Prostate gland (tissue), 2 donors: ENCODE measurements at places on chromosomes 3 and 15. TPM values are rescaled to one million over a fixed set of nuclear protein-coding genes. Genes with fewer than 3 reads are reported as not detected.

The C3orf85 gene
- not detected for total RNA-seq

The YEATS2 gene
- total RNA-seq = 24.8 TPM

The CPEB1 gene
- 1.7 TPM for total RNA-seq

The STAC gene
- total RNA-seq = 10.6 TPM

The INKA1 gene
- total RNA-seq = 4.0 TPM

The BBS4 gene
- total RNA-seq = 63.8 TPM

The ADCY5 gene
- total RNA-seq = 69.6 TPM

The ST3GAL6 gene
- 7.1 TPM for total RNA-seq

The TM4SF4 gene
- total RNA-seq = not detected

The FOXB1 gene
- not detected for total RNA-seq

DNA sequence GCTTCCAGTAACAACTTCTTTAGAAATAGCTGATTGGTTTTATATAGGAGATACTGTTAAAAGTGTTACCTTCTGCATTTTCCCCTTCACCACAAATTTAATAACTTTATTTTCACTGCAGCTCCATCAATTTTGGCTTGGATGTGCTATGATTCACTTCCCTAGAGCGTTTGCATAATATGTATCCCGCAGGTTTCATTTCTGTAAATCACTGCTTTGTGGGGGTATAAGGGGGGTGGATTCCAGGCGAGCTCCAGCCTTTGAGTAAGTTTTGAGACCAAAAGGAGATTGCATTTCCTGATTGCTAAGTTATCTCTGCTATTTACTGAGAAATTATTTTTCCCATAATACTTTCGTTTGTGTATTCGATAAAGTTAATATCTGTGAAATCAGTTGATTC, 232.6 kb downstream of the TBL1XR1 start:
- H3K36me3 ChIP-seq = no peaks in the 10 kb centered on the region
- no peak overlapping the region for H3K27ac ChIP-seq
- DNase-seq = no peak
- no peak overlapping the region for H3K4me3 ChIP-seq
- no peaks in the 10 kb centered on the region for H3K27me3 ChIP-seq
- H3K4me1 ChIP-seq = no peaks in the 10 kb centered on the region

DNA sequence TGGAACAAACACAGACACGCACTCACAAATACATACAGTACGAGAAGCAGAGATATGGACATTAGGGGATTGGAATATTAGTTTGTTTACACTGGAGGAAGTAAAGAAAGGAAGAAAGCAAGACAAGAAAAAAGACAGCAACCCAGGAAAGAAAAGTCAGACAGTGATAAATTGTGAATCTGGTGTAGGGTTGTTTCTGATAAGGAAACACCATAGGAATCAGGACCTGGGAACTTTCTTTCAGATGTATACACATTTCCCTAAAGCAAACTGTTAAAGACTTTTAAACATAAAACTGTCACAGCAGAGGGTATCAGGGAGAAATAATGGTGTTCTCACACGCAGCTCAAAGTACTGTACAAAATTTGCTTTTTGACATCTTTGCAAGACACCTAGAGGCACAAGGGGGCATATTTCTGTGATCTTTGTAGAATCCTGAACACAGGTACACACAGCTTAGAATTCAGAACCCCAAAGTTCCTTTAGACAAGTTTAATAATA, 153.7 kb downstream of the TUSC7 start:
- no peak overlapping the region for H3K4me3 ChIP-seq
- H3K27ac ChIP-seq = no peak overlapping the region
- H3K36me3 ChIP-seq = no peaks in the 10 kb centered on the region
- H3K27me3 ChIP-seq = no peaks in the 10 kb centered on the region

GRCh38 chr3:10365791-10366190, 44.9 kb upstream of the SEC13 start:
- DNase-seq = no peak
- no peak overlapping the region for H3K27ac ChIP-seq
- no peaks in the 10 kb centered on the region for H3K4me1 ChIP-seq
- H3K36me3 ChIP-seq = no peaks in the 10 kb centered on the region

GRCh38 chr15:89112341-89112971, 24.2 kb downstream of the ABHD2 start:
- no peak overlapping the region for H3K4me3 ChIP-seq
- H3K4me1 ChIP-seq = peaks cover 39% of the 10 kb centered on the region
- peak overlapping the region; percentile 92 for H3K27ac ChIP-seq
- no peaks in the 10 kb centered on the region for H3K36me3 ChIP-seq
- no peaks in the 10 kb centered on the region for H3K27me3 ChIP-seq

DNA sequence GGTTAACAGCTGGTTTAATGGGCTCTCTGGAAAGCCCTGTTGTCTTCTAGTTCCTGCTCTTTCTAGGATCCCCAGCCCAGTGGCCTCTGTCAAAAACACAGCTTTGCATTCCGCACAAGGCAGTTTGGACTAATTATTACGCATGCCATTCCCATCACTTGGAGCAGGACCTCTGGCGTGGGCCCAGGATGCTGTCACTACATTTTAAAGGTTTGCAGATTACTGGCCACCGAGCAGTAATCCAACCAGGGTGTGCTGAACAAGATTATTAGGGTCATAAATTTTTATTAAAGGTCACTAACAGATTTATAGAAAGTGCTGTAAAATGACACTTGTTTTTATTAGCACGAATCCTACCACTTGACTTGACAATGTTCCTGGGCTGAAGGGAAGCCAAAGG, 143.6 kb upstream of the SLC6A11 start:
- peaks cover 5% of the 10 kb centered on the region for H3K27me3 ChIP-seq
- H3K36me3 ChIP-seq = no peaks in the 10 kb centered on the region
- H3K4me1 ChIP-seq = no peaks in the 10 kb centered on the region
- no peak overlapping the region for H3K27ac ChIP-seq

- no peaks in the 10 kb centered on the region for H3K4me1 ChIP-seq
- H3K36me3 ChIP-seq = no peaks in the 10 kb centered on the region
- H3K27me3 ChIP-seq = no peaks in the 10 kb centered on the region
- no peak overlapping the region for H3K4me3 ChIP-seq
- H3K27ac ChIP-seq = no peak overlapping the region
Measured at GRCh38 chr3:30342318-30343060, 263.9 kb upstream of the TGFBR2 start.

GRCh38 chr3:188253800-188254452, 100.0 kb downstream of the LPP start:
- H3K27me3 ChIP-seq = no peaks in the 10 kb centered on the region
- H3K4me1 ChIP-seq = peaks cover 3% of the 10 kb centered on the region
- H3K27ac ChIP-seq = no peak overlapping the region
- DNase-seq = no peak
- no peaks in the 10 kb centered on the region for H3K36me3 ChIP-seq

GRCh38 chr15:29968895-29969561, 113.7 kb upstream of the GOLGA8J start:
- peak overlapping the region; percentile 18 for H3K4me3 ChIP-seq
- H3K4me1 ChIP-seq = no peaks in the 10 kb centered on the region
- H3K27ac ChIP-seq = no peak overlapping the region
- no peak for DNase-seq
- H3K36me3 ChIP-seq = no peaks in the 10 kb centered on the region

DNA sequence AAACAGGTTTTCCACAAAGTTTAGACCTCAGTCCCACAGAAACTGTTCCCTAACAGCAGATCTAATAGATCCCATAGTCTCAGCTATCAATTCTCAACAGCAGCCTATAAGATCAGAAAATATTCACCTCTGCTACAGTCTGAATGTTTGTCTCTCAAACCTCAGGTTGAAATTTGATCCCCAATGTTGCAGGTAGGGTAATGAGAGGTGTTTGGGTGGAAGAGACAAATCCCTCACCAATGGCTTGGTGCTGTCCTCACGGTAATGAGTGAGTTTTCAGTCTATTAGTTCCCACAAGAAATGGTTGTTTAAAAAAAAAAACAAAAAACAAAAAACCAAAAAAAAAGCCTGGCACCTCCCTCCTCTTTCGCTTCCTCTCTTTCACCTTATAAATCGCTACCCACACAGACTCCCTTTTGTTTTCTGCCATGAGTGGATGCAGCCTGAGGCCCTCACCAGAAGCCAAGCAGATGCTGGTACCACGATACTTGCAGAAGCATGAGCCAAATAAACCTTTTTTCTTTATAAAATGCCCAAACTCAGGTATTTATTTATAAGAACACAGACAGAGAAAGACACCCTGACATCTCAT, 14.2 kb downstream of the ZNF280D start:
- H3K4me1 ChIP-seq = no peaks in the 10 kb centered on the region
- H3K36me3 ChIP-seq = no peaks in the 10 kb centered on the region
- no peaks in the 10 kb centered on the region for H3K27me3 ChIP-seq
- no peak overlapping the region for H3K27ac ChIP-seq
- DNase-seq = no peak
- no peak overlapping the region for H3K4me3 ChIP-seq

DNA sequence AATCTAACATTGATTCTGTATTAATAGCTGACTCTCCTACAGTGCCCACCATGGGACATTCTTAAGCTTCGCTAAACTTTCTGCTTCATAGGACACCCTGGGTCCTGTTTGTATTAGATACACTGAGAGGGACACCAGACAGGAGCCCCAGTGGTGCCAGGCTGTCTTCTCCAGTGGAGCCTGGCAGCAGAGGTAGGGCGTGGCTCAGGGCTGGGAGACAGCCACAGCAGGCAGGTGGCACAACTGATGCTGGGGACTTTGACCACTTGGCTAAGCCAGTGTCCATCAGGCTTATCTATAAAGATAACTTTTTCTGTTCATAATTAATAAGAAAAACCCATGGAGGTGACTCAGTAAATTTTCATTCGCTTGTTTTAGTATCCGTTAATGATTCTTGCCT, 21.8 kb downstream of the NIPA1 start:
- no peak overlapping the region for H3K4me3 ChIP-seq
- H3K36me3 ChIP-seq = no peaks in the 10 kb centered on the region
- H3K4me1 ChIP-seq = no peaks in the 10 kb centered on the region
- H3K27me3 ChIP-seq = no peaks in the 10 kb centered on the region

DNA sequence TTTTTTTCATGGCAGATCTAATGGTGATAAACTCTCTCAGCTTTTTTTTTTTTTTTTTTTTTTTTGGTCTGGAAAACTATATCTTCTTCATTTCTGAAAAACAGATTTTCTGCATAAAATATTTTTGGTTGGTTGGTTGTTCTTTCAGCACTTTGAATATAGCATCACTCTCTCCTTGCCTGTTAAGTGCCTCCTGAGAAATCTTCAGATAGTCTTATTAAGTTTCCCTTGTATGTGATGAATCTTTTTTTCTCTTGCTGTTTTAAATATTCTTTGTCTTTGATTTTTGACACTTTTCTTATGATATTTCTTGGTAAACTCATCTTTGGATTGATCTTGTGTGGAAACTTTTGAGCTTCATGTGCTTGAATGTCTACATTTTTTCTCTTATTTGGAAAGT, 44.2 kb upstream of the OSTN start:
- no peak overlapping the region for H3K27ac ChIP-seq
- no peak overlapping the region for H3K4me3 ChIP-seq
- no peaks in the 10 kb centered on the region for H3K36me3 ChIP-seq
- H3K27me3 ChIP-seq = no peaks in the 10 kb centered on the region
- DNase-seq = no peak

GRCh38 chr3:125398952-125399351, 23.8 kb upstream of the ZNF148 start:
- H3K4me1 ChIP-seq = no peaks in the 10 kb centered on the region
- no peak for DNase-seq
- H3K36me3 ChIP-seq = no peaks in the 10 kb centered on the region
- H3K27ac ChIP-seq = no peak overlapping the region

- no peaks in the 10 kb centered on the region for H3K4me1 ChIP-seq
- no peaks in the 10 kb centered on the region for H3K36me3 ChIP-seq
- peak; percentile 47 for DNase-seq
- H3K4me3 ChIP-seq = no peak overlapping the region
- no peak overlapping the region for H3K27ac ChIP-seq
Measured at GRCh38 chr3:3038201-3038991, 71.8 kb downstream of the IL5RA start.

- no peak overlapping the region for H3K4me3 ChIP-seq
- H3K4me1 ChIP-seq = no peaks in the 10 kb centered on the region
- H3K27me3 ChIP-seq = no peaks in the 10 kb centered on the region
- no peak overlapping the region for H3K27ac ChIP-seq
- peak; percentile 35 for DNase-seq
- H3K36me3 ChIP-seq = no peaks in the 10 kb centered on the region
Measured at GRCh38 chr15:69807721-69808120, 290.0 kb downstream of the TLE3 start.

DNA sequence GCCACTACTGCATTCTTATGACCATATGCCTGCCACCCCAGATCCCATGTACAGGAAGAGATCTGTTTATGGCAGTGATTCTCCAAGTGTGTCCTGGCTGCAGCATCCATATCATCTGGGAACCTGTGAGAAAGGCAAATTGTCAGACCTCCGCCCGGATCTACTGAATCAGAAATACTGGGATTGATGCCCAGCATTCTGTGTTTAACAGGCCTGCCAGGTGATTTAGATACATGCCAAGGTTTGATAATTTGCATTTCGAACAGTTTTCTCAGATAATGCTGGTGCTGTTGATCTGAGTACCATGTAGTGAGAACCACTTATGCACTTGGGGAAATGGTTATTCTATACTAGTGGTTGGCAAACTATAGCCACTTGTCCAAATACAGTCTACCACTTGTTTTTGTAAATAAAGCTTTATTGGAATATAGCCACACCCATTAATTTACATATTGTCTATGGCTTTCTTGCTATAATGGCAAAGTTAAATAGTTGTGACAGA, 165.4 kb downstream of the SSR3 start:
- no peak overlapping the region for H3K4me3 ChIP-seq
- no peak overlapping the region for H3K27ac ChIP-seq
- H3K4me1 ChIP-seq = no peaks in the 10 kb centered on the region

DNA sequence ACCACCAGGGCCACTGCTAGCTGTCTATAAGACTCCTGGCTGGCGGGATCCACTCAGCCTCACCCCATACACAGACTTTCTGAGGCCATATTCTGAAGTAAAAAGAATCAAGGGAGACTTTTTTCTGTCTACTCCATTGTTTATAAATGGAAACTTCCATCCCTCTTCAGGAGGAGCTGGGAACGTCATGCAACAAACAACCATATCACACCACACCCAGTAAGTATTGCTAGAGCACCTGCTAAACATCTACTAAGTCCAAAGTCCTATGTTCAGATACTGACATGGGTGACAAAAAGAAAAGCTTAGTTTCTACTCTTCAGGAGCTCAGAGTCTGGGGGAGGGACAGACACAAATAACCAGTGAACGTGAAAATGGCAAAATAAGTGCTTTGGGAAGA, 324.8 kb upstream of the ONECUT1 start:
- H3K27me3 ChIP-seq = no peaks in the 10 kb centered on the region
- DNase-seq = no peak
- no peak overlapping the region for H3K4me3 ChIP-seq
- no peaks in the 10 kb centered on the region for H3K4me1 ChIP-seq

- no peaks in the 10 kb centered on the region for H3K36me3 ChIP-seq
- H3K27ac ChIP-seq = no peak overlapping the region
- no peak for DNase-seq
- no peaks in the 10 kb centered on the region for H3K4me1 ChIP-seq
- no peak overlapping the region for H3K4me3 ChIP-seq
- H3K27me3 ChIP-seq = no peaks in the 10 kb centered on the region
Measured at GRCh38 chr3:165903885-165904630, 66.8 kb upstream of the BCHE start.
